HCT116 (cell line): ENCODE measurements at places on chromosomes 2 and 18. TPM values are rescaled to one million over a fixed set of nuclear protein-coding genes. Genes with fewer than 3 reads are reported as not detected.

Gene VWA3B
- total RNA-seq = 0.47 TPM

Gene UGGT1
- total RNA-seq = 51.8 TPM

Gene UGT1A6
- total RNA-seq = not detected

Gene BCL11A
- total RNA-seq = 0.71 TPM

Gene SERPINB13
- 0.07 TPM for total RNA-seq

GRCh38 chr18:10751653-10752052 lies 225.8 kb downstream of the NAPG start:
- no peak for DNase-seq
- no peaks in the 10 kb centered on the region for H3K4me1 ChIP-seq
- peaks cover 40% of the 10 kb centered on the region for H3K27me3 ChIP-seq
- H3K36me3 ChIP-seq = no peaks in the 10 kb centered on the region
- H3K4me3 ChIP-seq = no peak overlapping the region
- no peak overlapping the region for H3K27ac ChIP-seq

DNA sequence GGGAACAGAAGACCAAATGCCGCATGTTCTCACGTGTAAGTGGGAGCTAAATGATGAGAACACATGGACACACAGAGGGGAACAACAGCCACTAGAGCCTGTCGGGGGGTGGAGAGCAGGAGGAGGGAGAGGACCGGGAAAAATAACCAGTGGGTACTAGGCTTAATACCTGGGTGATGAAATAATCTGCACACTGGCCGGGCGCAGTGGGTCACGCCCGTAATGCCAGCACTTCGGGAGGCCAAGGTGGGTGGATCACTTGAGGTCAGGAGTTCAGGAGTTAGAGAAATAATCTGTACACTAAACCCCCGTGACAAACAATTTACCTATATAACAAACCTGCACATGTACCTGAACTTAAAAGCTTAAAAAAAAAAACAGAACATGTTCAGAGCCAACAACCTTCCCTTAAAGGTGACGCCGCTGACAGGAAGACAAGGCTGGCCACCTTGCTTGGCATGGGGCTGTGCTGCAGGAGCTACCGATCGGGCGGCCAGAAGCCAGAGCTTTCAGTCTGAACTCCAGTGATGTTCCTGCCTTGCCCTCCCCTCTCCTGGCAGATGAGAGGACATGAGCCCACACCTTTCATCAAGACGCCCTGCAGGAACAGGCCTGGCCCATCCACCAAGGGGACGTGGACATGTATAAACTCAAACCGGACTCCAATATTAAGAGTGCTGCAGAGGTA lies 11.2 kb downstream of the SLC66A2 start:
- H3K27me3 ChIP-seq = no peaks in the 10 kb centered on the region
- DNase-seq = no peak
- H3K27ac ChIP-seq = no peak overlapping the region
- H3K36me3 ChIP-seq = peaks cover 44% of the 10 kb centered on the region; the same call in 1 of the 2 replicates
- H3K4me3 ChIP-seq = no peak overlapping the region

GRCh38 chr2:229239021-229239420 lies 32.1 kb downstream of the PID1 start:
- no peaks in the 10 kb centered on the region for H3K4me1 ChIP-seq
- no peaks in the 10 kb centered on the region for H3K36me3 ChIP-seq
- no peak overlapping the region for H3K4me3 ChIP-seq
- H3K27me3 ChIP-seq = no peaks in the 10 kb centered on the region
- no peak for DNase-seq
- no peak overlapping the region for H3K27ac ChIP-seq

DNA sequence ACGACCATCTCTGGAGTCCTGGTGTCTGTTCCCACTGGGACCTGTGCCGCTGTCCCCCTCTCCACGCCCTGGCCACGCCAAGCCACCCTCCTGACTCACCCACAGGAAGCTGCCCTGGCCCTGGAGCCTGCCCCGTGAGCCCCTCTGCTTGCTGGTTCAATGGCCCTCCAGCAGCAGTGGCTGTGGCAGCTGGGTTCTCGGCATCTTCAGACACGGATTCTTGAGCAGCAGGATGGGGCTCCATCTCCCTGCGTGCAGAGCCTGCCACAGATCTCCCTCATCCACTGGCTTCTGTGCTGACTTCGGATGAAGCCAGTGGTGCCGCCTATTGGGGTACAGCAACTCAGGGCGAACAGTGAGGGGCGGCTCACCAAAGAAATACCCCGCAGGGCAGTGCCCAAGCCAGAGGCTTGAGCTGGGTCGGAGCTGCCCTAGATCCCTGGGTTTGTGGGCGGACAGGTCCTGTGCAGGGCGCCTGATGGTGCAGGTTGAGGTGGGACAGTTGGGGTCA lies 14.0 kb downstream of the CAPN10 start:
- H3K27ac ChIP-seq = no peak overlapping the region
- no peaks in the 10 kb centered on the region for H3K36me3 ChIP-seq
- H3K4me1 ChIP-seq = peaks cover 19% of the 10 kb centered on the region
- no peaks in the 10 kb centered on the region for H3K27me3 ChIP-seq

DNA sequence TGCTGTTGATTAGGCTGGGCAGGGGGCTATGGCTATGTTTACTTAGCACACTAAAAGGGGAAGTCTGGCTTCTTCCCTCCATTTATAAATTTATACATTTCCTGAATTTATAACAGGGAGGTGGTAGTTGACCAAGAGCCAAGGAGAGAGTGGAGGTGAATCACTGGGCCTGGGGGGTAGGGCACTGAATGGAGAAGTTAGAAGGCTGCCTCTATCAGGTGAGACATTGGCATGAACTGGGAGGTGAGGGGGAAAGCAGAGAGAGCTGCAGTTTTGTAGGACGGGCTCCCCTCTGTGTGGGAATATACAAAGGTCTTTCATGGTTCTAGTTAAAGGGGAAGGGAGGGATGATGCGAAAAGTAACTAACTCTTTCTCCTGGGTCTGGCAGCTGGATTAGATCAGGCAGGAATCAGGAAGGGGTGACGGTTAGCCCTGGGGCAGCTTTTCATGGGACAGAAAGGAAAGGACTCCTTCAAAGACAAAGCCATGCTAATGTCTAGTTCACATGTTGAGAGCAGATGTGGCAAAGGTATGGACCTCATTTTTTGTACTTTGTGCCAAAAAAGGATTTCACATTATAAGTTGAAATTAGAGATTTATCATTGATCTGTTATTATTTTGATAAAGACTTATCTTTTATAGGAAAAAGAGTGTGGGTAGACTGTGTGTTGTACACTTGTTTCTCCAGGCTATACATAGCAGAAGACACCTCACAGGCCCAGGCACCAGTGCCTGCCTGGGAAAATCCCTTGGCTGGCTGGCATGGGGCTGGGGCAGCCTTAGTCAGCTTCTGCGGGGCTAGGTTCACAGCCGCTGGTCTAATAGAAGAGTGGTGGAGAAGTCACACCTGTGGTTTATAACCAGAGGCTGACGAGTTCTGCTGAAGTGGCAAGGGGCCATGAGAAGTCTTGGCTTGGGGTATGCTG lies 158.7 kb downstream of the CLIP4 start:
- H3K4me1 ChIP-seq = no peaks in the 10 kb centered on the region
- no peaks in the 10 kb centered on the region for H3K36me3 ChIP-seq
- H3K4me3 ChIP-seq = no peak overlapping the region
- no peak for DNase-seq
- peaks cover 57% of the 10 kb centered on the region for H3K27me3 ChIP-seq

DNA sequence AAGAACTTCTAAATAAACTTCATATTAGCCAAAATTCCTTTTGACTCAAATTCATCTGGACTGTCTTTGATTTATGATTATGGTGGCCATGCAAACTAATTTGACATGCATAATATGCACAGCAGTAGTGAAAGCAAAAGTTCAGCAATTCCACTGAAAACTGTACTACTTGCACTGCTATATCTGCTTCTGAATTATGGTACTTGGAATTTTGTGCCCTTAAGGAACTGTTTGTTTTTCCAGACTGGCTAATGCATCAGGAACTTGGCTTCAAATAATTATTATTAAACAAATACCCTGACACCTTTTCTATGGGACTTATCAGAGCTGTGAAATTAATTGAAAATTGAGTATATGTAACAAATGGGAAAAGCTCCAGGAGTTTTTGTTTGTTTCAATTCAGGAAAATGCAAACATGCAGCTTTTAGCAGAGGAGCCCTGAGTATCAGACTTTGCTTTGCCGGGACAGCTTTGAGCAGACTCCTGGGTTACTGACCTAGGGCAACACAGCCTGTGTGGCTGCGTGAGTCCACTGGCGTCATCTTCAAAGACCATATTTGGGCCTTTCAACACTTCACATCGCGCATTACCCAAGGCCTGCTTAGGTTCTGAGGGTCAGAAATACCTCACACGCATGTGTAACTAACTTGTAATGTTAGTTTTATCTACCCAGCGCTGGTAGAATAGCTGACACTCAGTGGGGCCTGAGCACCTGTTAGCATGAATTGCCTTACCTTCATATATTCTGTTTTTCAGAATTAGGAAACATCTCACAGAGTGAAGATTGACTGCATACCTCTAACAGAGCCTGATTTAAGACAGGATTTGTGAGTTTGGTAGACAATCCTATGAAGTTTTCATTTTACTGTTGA lies 35.4 kb downstream of the CFAP221 start:
- H3K27ac ChIP-seq = no peak overlapping the region
- H3K27me3 ChIP-seq = no peaks in the 10 kb centered on the region
- no peaks in the 10 kb centered on the region for H3K36me3 ChIP-seq
- H3K4me1 ChIP-seq = no peaks in the 10 kb centered on the region
- H3K4me3 ChIP-seq = no peak overlapping the region

DNA sequence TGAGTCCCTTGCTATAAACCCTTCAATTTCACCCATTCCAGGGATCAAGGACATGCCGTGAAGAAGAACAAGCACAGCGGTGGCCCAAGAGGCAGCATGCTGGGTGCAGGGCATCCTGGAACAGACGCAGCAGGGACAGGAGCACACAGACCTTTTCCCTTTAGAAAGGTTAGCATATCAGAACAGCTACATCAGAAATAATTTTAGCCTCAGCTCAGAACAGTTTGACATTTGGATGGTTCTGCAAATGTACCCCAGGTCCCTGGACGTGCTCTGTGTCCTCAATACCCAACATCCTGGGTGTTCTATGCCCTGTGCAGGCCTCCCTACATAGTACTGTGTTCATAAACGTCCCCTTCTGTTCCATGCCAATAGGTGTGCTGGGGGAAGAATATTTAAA lies 80.4 kb downstream of the MYOM1 start:
- H3K27ac ChIP-seq = no peak overlapping the region
- H3K4me3 ChIP-seq = no peak overlapping the region
- DNase-seq = no peak

- no peak overlapping the region for H3K27ac ChIP-seq
- H3K4me1 ChIP-seq = no peaks in the 10 kb centered on the region
- H3K4me3 ChIP-seq = no peak overlapping the region
- no peaks in the 10 kb centered on the region for H3K36me3 ChIP-seq
- no peak for DNase-seq
Observed at GRCh38 chr2:114753145-114753544, 310.7 kb downstream of the DPP10 start.

- peaks cover 4% of the 10 kb centered on the region; the same call in 1 of the 2 replicates for H3K4me1 ChIP-seq
- no peak for DNase-seq
- no peak overlapping the region for H3K27ac ChIP-seq
- H3K4me3 ChIP-seq = no peak overlapping the region
- H3K27me3 ChIP-seq = no peaks in the 10 kb centered on the region
- H3K36me3 ChIP-seq = no peaks in the 10 kb centered on the region
Observed at GRCh38 chr2:111100765-111101162, 19.9 kb upstream of the BCL2L11 start.

DNA sequence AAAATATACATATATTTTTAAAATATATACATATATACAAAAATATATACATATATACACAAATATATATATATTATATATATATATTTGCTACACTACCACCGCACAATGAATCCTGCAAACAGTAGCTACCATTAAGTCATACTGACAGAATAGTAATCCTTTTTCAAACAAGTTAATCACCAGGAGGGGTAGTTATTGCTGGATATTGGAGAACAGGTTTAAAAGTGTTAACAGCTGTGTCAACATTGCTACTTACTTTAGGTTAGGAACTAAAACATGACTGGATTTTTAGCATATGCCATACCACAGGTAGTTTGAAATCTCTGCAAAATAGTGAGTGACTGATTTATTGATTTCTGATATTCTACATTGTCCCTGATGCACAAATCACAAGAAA lies 529.1 kb upstream of the CDH7 start:
- no peak overlapping the region for H3K4me3 ChIP-seq
- no peaks in the 10 kb centered on the region for H3K4me1 ChIP-seq
- no peak overlapping the region for H3K27ac ChIP-seq
- H3K27me3 ChIP-seq = no peaks in the 10 kb centered on the region
- H3K36me3 ChIP-seq = no peaks in the 10 kb centered on the region

DNA sequence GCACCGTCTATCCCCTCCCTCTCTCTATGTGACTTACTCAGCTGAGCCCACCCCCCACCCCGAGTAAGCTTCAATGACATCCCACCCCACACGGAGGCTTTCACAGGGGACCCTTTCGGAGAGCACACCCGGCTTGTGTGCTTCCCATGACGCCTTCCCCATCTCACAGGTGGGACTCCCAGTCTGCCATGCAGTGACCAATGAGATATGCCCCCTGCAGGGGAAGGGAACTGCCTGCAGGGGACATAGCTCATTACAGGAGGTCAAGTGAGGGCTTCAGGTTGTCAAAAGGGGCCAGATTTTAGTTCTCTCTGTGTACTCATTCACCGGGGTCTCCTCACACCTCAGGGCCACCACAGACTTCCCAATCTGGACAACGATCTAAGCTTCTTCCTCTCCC lies 112.6 kb downstream of the GAREM1 start:
- H3K4me3 ChIP-seq = no peak overlapping the region
- no peaks in the 10 kb centered on the region for H3K36me3 ChIP-seq
- H3K27me3 ChIP-seq = no peaks in the 10 kb centered on the region
- no peak for DNase-seq
- H3K4me1 ChIP-seq = no peaks in the 10 kb centered on the region

DNA sequence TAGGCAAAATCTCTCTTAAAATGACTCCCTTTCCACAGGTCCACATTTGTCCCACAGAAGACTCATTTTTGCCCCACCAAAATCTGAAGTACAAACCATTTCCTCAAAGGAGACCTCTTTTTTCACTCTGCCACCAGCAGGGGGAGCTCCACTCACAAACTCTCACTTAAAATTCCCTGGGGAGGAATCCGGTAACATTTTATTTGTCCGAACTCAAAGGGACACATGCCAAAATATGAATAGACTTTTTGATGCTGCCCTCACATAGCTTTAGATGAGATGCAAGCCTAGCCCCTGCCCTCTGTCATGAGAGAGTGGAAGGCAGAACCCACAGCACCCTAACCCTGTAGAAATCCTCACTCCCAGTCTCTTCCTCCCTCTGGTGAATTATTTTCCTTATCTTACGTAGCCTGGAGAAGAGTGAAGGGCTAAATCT lies 57.1 kb downstream of the RMDN2 start:
- H3K27ac ChIP-seq = no peak overlapping the region
- peak; percentile 44 for DNase-seq
- no peak overlapping the region for H3K4me3 ChIP-seq
- no peaks in the 10 kb centered on the region for H3K27me3 ChIP-seq
- H3K36me3 ChIP-seq = no peaks in the 10 kb centered on the region

DNA sequence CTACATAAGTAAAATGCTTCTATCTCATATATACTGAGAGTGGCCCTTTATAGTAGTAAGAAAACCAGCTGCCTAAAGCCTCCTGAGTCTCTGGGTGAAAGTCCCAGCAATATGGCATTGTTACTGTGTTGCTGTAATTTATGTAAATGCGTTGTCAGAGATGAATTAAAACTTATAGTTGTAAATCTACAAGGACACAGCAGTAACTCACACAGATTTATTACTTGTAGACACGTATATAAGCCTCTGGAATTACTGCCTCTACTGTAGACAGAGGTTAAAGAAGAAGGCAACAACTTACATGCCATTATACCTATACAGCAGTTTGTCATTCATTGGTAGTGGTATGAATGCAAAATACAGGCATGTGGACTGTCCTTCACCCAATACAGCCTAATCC lies 169.1 kb upstream of the BOD1L2 start:
- no peaks in the 10 kb centered on the region for H3K27me3 ChIP-seq
- no peak overlapping the region for H3K4me3 ChIP-seq
- no peak for DNase-seq

- no peaks in the 10 kb centered on the region for H3K36me3 ChIP-seq
- no peak for DNase-seq
- H3K27ac ChIP-seq = no peak overlapping the region
- peaks cover 12% of the 10 kb centered on the region for H3K4me1 ChIP-seq
Observed at GRCh38 chr2:9679218-9679617, 48.4 kb upstream of the YWHAQ start.
